ENCODE measurements at places on chromosomes 2 and 18.

DNA sequence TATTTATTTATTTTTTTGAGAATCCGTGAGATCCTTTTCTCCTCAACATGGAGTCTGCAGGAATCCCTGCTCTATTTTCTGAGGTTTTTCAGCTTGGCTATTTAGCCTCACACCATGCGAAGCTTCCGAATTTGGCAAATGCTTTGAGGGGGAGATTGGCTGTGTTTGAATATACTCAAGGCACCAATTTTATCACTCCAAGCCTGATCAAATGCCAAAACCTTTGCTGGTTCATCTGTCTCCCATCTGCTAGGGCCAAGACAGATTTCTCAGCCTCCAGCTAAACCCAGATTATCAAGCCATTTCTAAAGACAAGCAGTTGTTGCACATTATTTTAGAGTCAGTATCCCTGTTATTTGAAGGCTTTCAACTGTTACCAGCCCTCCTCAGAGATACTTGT is 295.7 kb downstream of the XIRP2 start:
- no peak for DNase-seq

- DNase-seq, result no peak
These were observed 4.6 kb downstream of the BCL11A start for GRCh38 chr2:60548845-60549237.

GRCh38 chr2:5942204-5942603 is 250.0 kb downstream of the SOX11 start:
- DNase-seq, result no peak

GRCh38 chr18:80249217-80250093 is 2.1 kb upstream of the PARD6G start:
- no peak for DNase-seq

DNA sequence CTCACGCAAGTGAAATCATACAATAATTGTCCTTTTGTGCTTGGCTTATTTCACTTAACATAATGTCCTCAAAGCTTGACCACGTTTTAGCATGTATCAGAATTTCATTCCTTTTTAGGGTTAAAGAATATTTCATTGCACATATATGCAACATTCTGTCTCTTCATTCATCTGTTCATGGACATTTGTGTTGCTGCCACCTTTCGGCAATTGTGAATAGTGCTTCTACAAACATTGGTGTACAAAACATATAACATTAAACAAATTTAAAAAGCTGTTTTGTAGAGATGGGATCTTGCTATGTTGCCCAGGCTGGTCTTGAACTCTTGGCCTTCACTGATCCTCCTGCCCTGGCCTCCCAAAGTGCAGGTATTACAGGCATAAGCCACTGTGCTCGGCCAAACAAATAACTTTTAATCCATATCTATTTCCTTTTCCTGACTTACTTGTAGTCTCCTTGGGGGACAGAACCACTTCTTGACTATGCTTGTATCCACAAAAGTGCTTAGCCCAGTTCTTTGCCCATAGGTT is 209.3 kb downstream of the SLC4A3 start:
- no peak for DNase-seq

- DNase-seq, result no peak
These were observed 27.9 kb downstream of the PSD4 start for GRCh38 chr2:113201496-113202304.

DNA sequence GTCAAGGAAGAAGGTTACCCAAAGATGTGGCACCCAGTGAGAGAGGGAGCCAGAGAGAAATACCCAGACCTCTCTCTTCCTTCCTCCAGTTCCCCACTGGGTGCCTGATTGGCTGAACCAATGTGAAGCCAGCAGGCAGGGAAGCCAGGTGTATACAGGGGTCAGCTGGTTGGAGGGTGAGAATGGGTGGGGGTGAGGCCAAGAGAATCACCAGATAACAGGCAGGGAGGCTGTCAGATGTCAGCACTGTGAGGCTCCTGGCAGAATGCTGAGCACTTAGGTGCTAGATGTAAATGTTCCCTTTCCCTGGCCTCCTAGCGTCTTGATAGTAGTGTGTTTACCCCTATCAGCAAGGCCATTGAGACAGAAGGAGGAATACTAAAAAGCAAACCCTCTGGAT is 104.0 kb upstream of the MGAT5 start:
- DNase-seq, result no peak

DNA sequence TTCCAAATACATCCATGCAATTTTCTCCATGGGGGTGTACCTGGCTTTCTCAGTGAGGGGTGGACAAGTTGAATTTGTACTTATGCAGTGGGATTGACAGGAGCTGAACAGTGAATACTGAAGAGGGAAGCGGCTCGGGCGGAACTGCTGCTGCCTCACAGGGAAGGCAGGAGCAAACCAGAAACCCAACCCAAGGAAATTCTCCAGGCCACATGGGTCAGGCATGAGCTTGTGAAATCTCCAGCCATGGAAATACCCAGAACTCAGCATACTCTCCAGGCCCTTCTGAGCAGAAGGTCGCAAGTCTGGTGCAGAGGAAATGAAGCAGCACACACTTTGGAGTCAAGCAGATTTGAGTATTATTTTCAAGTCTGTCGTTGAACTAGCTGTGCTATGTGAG is 26.5 kb upstream of the INO80C start:
- DNase-seq, result no peak

DNA sequence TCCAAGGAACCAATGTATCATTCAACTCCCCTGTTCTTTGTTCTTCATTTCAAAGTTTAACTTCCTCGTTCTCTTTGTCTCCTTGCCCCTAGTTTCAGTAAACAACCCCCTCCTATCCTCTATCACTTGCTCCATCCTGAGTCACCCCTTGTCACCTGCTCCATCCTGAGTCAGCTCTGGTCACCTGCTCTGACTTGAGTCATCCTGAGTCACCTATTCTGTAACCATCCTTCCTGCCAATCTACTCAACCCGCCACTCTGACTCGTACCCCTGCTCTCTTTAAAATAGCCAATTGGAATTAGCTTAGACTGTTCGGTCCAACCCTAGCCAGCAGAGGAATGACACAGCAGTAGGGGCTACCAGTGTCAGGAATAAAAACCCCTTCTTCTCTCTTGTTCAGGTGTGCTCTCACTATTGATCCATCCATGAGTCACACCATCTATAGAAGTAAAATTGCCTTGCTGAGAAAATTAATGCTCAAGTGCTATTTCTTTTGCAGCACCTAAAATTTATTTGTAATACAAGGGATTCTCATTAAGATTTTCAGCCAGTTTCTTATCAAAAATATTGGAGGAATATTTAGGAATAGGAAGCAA is 326.8 kb downstream of the AKAIN1 start:
- DNase-seq, result no peak
